ENCODE measurements at places on chromosomes 6 and 20.

GRCh38 chr6:33806841-33807240, 3.0 kb upstream of the MLN start:
- no peak for DNase-seq

DNA sequence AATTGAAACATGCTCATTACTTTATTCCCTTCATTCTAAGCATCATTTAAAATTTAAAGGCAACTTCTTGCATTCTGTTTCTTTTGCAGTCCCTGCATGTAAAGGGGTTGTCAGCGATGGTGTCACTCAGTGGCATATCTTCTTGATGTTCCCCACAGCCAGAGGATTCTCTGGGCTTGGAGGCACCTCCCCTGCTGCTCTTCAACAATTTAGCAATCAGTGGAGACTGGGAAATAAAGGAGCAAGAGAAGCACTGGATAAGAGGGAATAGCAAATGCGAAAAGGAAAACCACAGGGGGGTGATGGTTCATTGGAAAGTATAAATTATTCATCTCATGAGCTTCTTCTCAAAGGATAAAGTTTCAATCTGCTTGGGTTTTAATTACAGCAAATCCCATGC, 30.7 kb upstream of the MC3R start:
- no peak for DNase-seq

GRCh38 chr6:99882128-99882702, 111.8 kb downstream of the MCHR2 start:
- peak; percentile 56 for DNase-seq

DNA sequence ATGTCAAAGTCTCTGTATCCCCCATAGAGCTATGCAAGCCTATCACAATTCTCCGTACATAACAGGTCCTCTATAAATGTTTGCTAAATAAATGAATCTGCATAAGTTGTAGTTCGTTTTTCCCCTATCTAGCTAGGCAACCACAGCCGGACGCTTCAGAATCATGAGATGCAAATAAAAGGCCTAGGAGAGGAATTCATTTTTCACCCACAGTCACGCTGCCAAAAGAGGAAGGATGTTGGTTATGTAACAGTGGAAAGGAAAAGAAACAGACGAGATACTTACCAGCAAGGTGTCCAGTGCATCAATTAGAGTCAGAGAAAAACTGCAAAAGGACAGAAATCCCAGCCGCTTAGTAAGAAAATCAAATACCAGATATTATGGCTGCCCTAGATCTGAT, 2.4 kb downstream of the EDEM2 start:
- no peak for DNase-seq

- DNase-seq: no peak
Measured at GRCh38 chr20:24461848-24462247, 7.6 kb upstream of the SYNDIG1 start.

- DNase-seq: no peak
Measured at GRCh38 chr6:134253681-134254080, 64.2 kb downstream of the SGK1 start.

GRCh38 chr6:33578588-33579011, 1.5 kb downstream of the BAK1 start:
- no peak for DNase-seq

DNA sequence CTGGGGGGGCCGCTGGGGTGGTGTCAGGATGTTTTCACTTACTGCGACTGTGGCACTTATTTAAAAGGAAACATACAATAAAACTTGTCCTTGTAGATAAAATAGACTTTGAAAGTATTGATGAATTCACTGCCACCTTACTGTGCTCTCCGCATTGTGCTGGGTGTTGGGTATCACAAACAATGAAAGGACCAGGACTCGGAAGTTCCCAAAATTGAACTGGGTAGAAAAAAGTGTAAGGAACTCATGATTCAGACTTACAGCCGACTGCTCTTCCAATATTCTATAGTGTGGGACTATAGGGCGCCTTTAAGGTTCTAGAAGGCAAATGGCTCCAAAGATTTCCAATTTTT, 32.1 kb upstream of the ID4 start:
- DNase-seq: no peak

GRCh38 chr6:133637436-133637835, 251.5 kb upstream of the TCF21 start:
- DNase-seq: no peak

DNA sequence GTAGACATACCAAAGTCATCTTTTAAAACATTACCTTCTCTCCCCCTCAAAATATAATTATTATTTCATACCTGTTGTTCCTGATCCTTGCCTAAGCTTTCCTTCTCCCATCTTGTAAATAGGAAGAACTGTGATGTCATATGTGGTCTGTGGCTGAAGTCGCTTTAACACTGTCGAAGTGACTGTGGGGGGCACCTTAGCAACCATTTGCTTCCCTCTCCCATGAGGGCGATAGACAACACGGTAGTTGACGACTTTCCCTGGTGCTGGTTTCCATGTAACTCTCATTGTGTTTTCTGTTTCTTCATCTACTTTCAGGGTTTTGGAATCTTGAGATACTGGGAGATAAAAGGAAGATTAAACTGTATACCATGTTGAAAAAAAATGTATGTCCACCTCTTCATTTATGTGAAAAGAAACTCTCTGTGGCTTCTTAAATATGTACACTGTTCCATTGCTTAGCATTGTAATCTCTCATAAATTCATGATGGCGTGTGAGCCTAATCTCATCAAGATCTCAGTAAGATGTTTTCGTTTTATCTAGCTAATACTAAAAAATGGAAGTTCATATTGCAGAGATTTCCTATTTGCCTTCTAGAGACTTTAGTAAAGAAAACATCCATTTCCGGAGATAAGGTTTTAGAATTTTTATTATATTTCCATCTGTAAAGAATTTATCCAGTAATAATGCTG, 49.5 kb downstream of the COL12A1 start:
- DNase-seq: no peak

GRCh38 chr20:34549291-34549928, 9.1 kb upstream of the MAP1LC3A start:
- peak; percentile 61 for DNase-seq

GRCh38 chr20:48685300-48685699, 142.5 kb downstream of the PREX1 start:
- DNase-seq: no peak

DNA sequence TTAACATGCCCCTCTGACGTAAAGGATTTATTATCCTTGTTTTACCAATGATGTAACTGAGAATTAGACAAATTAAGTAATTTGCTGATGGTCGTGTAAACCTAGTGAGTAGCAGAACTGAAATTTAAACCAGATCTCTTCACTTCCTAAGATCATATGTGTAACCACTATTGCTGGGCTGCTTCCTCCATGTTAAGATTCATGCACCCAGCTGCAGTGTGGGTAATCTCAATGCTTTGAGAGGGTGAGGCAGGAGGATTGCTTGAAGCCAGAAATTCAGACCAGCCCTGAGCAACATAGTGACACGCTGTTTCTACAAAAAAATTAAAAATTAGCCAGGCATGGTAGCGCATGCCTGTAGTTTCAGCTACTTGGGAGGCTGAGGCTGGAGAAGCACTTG, 97.9 kb downstream of the L3MBTL3 start:
- DNase-seq: no peak

DNA sequence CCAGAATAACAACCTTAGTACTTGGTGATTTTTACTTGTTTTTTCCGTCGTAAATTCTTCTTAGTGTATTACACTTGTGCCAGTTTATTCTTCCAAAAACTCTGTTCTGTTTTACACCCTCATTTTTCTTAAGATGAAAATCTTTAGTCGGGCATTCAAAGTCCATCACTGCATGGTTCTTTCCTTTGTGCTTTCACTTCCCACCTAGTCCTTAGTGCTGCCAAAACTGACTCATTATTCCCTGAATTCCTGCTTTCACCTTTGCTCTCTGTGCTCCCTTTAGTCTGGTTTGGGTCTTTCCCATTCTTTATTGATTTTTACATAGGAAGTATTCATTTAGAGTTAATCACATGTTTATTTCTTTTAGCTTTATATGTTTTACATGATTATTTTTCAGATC, 3.3 kb downstream of the TRMT11 start:
- DNase-seq: no peak

- DNase-seq: no peak
Measured at GRCh38 chr6:143843677-143843999, 500 bp downstream of the LTV1 start.

GRCh38 chr6:53962646-53963045, 148.6 kb upstream of the MLIP start:
- no peak for DNase-seq

DNA sequence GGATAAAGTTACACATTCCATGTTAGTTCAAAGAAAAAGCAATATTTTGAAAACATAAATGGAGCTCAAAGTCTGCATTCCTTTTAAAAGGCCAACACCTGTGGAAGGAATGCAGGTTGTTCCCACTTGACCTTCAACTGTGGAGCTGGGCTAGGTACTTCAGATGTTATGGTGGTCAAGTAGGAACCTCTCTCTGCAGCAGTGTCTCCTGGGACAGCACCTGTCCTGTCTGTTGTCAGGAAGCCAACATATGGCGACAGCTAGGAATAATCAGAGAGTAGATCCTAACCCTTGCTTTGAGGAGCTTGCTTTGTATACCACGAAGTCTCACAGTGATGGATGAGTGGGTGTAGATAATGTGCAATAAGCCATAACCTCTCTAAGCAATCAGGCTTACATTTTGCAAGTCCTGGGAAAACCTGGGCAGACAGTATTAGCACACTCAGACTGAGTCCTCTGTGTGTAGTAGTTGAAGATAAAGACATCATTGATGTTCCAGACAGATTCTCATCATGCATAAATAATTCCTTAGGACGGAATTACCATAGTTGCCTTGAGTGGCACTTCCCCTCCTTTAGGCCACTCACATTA, 347.5 kb downstream of the PRL start:
- peak; percentile 79 for DNase-seq

- DNase-seq: no peak
Measured at GRCh38 chr20:17946040-17946439, 22.6 kb downstream of the SNX5 start.

- no peak for DNase-seq
Measured at GRCh38 chr20:21548390-21549035, 34.6 kb upstream of the NKX2-2 start.

DNA sequence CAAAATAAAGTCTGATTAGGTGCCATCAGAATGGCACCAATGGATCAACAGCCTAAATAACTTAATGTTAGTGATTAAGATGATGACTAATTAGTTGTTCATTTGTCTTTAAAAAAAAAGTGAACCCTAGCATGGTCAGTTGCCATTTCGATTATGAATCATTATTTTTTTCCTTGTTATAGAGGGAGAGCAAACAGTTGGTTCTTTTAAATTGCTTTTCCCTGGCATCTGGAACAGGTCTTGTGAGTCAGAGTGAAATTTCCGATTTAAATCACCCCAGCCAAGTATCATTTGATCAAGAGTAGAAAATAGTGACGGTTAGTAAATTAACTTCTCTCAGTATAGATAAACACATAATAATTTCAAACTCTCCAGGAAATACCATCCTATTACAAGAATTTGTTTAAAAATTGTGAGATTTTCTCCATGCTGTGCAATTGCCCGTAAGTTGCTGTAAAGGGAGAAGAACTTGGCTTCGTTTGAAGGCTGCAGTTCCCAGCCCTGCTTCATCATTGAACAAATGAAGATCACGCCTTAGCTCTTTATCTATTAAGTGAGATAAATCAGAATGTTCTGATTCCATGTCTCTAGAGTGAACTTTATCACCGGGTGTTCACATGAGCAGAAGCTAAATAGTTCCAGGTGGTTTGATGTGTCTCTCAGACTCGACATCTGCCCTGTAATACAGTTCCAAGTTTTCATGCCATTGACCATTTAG, 741.3 kb downstream of the DOK5 start:
- no peak for DNase-seq

DNA sequence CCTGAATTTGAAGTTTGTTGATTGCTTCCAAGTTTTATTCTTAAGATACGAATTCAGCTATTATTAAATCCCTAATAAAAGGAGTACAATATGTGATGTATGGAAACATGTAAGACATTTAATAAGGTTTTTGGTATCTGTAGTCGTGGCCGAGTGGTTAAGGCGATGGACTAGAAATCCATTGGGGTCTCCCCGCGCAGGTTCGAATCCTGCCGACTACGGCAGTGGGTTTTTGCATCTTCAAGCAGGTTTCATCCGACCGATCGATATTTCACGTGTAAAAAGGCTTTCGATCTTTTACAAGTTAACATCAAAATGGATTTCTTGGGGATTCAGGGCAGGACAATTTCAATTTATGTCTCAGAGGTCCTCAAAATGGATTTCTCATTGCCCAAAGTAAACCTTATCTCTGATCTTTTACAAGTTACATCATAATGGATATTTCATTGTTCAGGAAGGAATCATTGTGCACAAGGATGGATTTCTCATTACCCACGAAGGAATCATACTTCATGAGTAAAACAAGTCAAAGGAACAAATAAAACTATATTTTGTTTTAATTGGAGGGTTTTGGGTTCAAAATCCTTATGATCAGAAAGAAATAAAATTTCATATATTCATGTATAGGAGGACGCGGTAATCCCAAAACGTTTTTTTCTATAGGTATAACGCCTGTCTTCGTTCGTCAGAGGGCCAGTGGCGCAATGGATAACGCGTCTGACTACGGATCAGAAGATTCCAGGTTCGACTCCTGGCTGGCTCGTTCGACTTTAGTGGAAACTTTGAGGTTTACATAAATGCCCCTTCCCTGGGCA, 37.3 kb upstream of the BTN3A2 start:
- peak; percentile 95 for DNase-seq

DNA sequence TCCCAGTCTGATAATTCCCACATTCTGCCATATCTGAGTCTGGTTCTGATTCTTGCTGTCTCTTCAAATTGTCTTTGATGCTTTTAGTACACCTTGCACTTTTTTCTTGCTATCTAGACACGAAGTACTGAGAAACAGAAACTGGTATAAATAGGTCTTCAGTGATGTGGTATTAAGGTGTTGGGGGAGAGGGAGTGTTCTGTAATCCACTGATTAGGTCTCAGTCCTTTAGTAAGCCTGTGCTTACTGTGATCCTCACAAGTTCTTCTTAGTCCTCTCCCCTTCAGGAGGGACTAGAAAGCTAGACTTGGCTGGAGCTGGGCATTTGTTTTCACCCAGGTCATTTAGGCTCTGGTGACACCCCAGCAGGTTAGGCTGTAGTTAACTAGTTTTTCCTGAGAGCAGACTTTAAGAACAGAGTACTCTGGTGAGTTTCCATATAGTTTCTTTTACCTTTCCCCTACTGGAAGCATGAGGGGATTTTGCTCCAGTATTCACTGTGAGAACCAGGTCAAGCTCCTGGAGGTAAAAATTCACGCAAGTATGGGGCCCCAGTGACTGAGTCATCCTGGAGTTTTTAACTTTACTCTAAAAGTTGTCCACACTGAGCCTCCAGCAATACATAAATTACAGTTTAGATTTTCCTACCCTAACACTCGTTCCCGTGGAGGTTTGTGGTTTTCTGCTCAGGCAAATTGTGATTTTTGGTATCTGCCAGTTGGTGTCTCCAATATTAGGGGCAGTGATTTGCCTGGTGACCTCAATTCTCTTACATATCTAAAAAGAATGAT, 154.6 kb downstream of the CDKAL1 start:
- no peak for DNase-seq

- DNase-seq: no peak
Measured at GRCh38 chr6:89084542-89084941, 4.0 kb downstream of the PNRC1 start.

- DNase-seq: no peak
Measured at GRCh38 chr20:46371656-46372055, 34.8 kb downstream of the ELMO2 start.

All from NCI-H510A treated with DMSO at 0.1 percent for 48 hours (cell line).